ENCODE measurements at places on chromosomes 7 and 10.

- DNase-seq, result no peak
These were observed 16.6 kb upstream of the PTN start for GRCh38 chr7:137360087-137360679.

DNA sequence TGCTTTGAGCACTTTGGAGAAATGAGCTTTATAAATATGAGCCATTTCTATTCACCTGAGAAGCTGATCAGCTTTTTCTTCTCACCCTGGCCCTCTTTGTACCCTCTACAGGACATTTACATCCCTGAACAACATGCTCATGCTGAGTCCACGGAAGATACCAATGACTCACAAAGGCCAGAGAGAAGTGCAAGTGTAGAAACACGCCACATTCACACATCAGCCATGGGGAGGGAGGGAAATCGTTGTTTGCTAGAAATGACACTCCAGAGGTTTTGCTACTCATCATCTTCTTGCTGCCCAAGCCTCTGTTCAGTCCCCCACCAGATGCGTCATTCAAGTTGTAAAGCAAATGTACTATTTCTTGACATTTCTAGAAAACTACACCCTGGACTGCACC lies 2.8 kb upstream of the UCN3 start:
- no peak for DNase-seq

DNA sequence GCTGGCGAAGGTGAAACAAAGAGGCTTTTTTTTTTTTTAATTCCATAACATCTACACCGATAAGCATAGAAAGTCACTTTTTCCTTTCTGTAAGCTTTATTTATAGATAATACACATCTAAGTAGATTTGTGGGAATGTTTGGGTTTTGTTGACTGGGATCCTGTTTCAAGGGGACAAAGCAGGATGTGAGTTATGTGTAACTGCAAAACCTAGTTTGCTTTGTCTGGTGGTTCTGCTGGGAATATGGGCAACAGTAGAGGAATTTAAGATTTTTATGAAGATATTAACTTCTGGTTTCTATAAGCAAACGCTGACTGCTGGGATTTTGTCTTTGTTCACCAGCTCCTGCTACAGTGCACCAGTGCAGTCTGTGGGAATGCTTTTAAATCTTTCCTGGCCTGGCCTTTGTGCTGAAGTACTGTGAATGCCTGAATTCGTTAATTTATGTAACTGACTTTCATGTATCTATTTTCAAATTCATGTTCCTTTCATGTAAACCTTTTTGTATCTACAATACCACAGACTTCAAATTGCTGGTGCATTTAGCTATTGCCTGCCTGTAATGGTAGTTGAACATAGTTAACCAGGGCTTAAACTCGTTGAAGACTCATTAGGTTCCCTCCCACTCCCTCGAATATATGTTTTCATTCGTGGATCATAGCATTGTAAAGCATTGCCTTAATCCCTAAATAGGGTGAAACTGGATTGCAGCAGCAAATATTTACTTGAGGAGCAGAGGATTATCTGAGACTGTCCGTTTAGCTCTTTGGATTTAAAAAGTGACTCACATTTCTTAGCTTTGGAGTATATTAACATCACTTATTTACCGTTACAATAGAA lies 1.5 kb downstream of the KLHL7 start:
- no peak for DNase-seq

GRCh38 chr10:100998991-100999741 lies 442 bp upstream of the LZTS2 start:
- peak; percentile 77 for DNase-seq

- no peak for DNase-seq
These were observed 35.4 kb upstream of the FAM180A start for GRCh38 chr7:135784013-135784412.

GRCh38 chr7:71594736-71595135 lies 462.8 kb downstream of the GALNT17 start:
- DNase-seq, result no peak

DNA sequence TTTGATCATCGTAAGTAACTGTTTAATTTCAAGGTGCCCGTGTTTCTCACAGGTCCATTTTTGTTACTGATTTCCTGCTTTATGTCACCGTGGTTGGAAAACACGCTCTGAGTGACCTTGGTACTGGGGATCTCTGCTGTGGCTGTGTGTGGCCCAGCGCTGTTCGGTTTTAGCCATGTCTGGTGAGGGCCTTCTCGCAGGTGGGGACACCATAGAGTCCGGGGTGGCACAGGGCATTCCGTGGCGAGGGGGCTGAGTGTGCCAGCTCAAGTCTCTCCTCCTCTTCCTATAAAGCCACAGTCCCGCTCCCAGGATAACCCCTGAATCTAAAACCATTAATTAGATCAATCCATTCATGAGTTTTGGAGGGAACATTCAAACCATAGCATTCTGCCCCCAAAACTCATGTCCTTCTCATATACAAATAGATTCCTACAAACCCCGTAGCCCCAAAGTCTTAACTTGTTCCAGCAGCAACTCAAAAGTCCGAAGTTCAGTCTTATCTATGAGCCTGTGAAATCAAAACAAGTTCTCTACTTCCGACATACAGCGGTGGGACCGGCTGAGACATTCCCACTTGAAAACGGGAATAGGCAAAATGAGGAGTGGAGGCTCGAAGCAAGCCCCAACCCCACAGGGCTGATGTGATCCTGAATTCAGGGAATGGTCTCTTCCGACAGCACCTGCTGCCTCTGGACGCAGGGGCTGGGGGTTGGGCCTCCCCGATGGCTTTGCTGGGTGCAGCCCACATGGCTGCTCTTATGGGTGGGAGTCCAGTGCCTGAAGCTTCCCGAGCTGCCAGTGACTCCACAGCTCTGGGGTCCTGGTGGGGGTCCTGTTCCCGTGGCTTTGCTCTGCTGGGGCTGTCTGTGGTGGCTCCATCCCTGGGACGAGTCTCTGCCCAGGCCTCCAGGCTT lies 55.0 kb upstream of the NKX6-2 start:
- DNase-seq, result no peak

DNA sequence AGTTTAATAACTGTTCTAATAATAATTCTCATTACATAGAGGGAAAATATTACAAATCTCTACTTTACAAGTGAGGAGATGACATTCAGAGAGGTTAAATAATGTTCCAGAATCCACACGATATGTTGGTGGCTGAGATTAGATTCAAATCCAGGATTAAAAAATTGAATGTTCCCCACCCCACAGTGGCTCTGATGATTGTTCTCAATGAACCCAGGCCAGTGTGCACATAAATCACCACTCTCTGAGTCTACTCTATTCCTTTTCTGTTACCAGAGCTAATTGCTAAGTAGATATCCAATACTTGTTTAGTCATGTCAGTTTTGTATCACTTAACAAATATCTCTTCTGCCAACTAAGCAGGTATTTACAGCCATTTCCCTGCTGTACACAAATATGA lies 281.0 kb downstream of the ABCA13 start:
- no peak for DNase-seq

DNA sequence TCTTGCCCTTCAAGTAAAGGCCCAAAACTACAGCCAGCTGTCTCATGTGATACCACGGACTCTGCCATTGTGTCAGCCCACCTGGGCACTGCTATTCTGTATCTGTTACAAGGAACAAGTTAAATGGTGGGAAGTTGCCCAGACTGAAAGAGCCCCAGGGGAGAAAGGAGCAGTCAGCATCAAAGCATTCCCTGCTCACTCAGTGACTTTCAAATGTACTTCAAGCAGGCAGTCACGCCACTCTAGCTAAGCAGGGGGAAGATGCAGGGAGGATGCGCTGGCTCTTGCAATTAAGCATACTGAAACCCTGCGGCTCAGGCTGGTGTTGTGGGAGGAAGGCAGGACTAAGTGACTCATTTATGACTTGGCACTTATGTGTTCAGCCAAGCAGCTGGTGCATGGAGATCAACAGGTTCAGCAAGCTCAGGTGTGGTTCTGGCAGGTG lies 1249.6 kb downstream of the TYW1 start:
- DNase-seq, result no peak

DNA sequence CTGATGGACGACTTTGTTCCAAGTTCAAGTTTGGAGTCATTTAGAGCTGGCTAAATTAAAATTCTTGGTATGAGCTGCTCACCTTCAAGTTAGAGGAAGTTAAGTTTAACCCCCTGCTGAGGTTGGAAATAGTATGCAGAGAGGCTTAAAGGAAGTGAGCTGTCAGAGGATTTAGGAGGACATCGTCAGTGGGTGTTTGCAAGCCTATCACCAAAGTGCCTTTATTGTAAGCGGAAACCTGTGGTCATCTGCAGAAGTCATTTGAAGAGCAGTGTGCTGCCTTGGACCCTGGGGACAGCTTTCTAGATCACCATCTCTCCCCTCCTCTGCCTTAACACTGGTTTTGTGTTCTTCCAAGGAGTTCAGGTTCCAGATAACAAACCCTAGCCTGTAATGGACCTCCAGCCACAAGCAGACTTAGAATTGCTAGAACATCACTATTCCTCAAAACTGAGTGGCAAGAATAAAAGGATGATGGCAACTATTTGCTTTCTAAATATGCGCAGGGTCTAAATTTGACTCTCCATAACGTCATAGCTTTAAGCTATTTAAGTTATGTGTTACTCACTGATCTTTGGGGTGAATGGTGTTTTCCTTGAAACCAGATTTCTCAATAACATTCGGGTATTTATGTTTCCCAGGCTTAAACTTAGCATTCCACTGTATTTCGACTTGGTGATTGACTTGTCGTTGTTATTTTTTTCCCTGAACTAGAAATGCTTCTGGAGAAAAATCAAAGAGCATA lies 93.4 kb downstream of the SLC39A12 start:
- DNase-seq, result no peak

DNA sequence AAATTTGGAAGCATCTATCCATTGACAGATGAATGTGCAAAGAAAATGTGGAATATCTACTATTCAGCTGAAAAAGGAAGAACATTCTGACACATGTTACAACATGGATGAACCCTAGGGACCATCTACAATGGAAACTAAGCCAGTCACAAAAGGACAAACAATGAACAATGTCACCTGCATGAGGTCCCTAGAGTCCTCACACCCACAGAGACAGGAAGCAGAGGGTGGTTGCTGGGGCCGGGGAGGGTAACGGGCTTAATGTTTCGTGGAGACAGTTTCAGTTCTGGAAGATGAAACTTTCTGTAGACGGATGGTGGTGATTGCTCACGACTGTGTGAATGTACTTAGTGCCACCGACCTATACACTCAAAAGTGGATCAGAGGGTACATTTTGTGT lies 282.9 kb downstream of the ADARB2 start:
- no peak for DNase-seq

GRCh38 chr7:77813180-77813579 lies 14.6 kb downstream of the PHTF2 start:
- DNase-seq, result no peak

- no peak for DNase-seq
These were observed 683.9 kb downstream of the MAGI2 start for GRCh38 chr7:78769481-78770101.

DNA sequence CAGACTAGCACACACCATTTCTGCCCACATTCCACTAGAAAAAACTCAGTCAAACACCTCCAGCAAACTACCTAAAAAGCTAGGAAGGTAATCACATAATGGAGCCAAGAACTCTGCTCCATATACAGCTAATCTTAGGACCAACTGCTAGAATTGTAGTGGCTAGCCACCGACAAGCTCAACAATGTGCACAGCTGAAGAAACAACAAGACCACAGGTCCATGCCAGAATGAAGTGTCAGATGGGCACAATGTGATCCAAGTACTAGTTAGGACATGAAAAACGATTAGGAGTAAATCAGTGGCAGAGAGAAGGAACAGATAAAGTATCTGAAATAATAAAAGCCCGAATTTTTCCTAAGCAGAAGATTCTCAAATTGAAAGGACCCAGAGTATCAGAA lies 38.6 kb downstream of the TMEM106B start:
- no peak for DNase-seq

GRCh38 chr7:152527610-152528032 lies 91.8 kb upstream of the KMT2C start:
- no peak for DNase-seq

DNA sequence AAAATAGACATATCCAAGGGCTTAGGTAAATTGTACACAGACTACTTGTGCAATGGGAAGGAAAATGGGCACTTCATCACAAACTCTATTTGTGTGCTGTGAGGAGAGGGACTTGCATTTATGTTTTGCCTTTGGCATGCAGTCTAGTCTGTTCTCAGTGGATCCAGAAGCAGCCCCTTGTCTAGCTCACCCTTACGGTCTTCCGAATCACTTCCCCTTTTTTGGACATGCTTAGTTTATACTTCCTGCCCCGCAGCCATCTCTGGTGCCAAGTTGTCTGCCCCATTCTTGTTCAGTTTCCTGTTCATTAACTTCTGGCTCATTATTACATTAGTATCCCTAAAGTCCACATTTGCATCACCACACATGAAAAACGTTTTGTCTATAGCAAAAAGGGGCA lies 161.6 kb downstream of the NRCAM start:
- DNase-seq, result no peak

DNA sequence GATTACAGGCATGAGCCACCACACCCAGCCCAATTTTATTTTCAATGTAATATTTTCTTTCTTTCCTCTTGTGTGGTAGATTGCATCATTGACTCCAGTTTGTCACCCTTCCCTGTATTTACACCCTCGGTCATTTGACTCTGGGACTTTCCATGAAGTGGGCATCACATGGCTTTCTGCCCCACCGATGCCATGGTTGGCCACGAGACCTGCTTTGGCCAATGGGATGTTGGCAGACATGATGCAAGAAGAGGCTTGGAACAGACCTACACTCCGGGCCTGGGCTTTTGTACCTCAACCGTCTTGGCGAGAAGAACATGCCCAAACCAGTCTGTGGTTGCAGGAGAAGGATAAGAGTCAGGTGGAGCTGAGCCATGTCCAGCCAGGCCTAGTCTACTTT lies 38.8 kb upstream of the CACUL1 start:
- DNase-seq, result no peak

DNA sequence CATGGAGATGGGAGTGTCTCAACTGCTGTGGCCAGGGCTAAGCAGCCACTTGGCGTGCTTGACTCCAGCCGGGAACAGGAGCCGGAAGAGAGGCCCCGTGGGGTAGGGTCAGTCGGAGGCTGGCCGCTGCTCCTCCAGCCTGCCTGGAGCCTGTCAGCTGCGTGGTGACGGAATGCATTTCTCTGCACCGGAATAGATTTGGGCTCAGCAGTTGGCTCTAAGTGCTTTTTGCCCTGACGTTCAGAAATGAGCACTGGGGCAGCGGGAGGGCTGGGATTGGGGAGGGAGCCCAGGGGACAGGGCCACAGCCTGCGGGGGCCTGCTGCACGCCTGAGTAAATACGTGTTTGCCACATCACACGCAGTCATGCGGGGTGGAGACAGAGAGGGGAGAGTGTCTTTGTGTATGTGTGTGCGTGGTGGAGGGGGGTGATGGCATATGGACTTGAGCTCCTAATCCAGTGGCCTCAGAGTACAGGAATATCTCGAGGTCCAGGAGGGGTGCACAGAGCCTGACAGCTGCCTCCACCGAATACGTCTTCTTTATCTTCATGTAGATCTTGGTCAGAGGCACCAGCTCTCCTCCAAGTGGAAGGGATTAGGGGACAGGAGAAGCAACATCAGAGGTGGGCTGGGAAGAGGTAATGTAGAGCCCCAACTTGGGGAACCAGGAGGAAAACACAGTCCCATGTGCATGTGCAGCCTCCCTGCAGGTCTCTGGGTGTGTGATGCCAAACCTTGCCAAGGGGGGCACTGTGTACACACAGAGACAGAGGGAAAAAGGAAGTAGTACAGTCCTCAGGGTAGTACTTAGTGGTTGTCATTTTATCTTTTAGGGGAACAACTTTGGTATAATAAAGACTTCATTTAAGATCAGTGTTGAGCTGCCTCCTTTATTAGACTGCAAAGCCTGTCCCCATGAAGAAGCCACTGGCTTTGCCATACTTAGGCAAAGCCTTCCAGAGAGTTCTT lies 151.4 kb downstream of the CDH23 start:
- no peak for DNase-seq

GRCh38 chr7:77386165-77386822 lies 29.9 kb downstream of the GSAP start:
- DNase-seq, result no peak

All from stimulated activated CD4-positive, alpha-beta T cell treated with anti-CD3 and anti-CD28 coated beads, Interleukin-4, amount 100 ng/mL, for 24 hours (primary cell).